Activated T-helper 2 cell treated with anti-CD3 and anti-CD28 coated beads, Interferon-gamma antibody, Interleukin-2, Interleukin-4, amounts not matched to agents 10 μg/mL and 5 μg/mL and 100 μg/mL, durations not matched to agents 14 hours and 24 hours and 36 hours (primary cell): ENCODE measurements at places on chromosomes 1 and 21. TPM values are rescaled to one million over a fixed set of nuclear protein-coding genes. Genes with fewer than 3 reads are reported as not detected.

DNA sequence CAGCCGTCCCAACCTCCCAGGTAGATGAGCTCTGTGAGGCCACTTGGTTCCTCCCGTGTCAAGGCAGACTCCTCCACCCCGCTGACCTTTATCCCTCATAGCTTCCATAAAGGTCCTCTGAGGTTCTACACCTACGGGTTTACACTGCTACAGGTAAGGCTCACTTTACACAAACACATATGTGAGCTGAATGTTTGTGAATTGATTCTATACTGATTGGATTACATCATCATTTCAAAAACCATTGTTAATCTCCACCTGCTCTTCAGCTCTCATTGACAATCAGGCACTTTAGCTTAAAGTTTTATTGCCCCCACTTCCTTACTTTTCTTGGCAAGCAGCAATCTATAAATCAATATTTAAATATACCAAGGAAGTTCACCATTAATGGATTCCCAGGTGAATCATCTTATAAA lies 12.8 kb upstream of the RGS16 start:
- DNase-seq: no peak

The ARHGEF2 gene
- total RNA-seq: 211 and 216 TPM in 2 replicates

The PIGM gene
- 6.7 and 7.1 TPM in 2 replicates for total RNA-seq

GRCh38 chr1:9905010-9905409 lies 5.1 kb downstream of the CTNNBIP1 start:
- no peak for DNase-seq

DNA sequence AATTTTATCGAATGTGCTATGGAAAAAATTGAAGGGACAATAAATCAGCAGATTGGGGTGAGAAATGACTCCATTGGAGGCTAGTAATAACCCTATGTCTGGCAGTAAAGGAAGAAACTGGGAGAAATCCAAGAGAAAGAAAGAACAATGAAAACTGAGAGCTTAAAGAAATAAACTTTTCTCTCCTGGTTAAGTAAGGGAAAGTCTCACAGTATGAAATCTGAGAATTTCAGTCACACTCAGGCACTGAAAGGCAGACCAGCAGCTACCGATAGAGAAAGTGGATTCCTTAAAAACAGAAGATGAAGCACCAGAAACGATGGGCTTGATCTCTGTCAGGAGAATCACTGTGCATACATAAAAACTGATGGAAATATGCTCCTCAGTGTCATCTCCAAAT lies 404.2 kb downstream of the PLPP3 start:
- no peak for DNase-seq
